ENCODE measurements at places on chromosomes 5 and 9.

GRCh38 chr9:25442526-25442925 is 235.7 kb downstream of the TUSC1 start:
- no peak for DNase-seq

GRCh38 chr5:151772846-151773561 is 1.2 kb downstream of the G3BP1 start:
- no peak for DNase-seq

GRCh38 chr9:91071184-91071990 is 269.8 kb downstream of the SYK start:
- DNase-seq, result no peak

DNA sequence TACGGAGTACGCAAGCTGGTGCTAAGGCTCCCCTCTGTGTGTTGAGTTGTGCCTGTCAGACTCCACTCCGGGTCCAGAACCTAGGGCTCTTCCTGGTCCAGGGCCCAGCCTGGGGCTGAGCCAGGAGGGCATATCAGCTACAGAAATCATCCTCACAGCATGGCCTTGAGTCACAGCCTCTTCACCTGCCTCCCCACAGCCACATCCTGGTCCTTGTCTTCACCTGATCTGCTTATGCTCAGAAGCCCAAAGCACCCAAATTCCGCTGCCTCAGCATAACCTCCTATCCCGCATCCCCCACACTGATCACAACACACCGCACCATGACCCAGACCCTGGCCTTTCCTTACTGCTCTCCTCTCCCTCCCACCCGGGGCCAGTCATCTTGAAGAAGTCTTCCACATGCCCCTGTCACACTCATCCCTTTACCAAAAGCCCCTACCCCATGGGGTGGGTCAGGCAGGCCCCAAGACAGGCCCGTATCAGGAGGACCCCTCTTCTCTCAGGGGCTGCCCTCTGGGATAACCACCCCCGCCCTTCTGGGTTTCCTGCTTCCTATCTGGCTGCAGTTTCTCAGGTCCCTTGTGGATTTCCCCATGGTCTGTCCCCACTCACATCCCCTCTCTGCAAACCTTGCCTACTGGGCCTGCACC is 1.3 kb upstream of the IL3 start:
- DNase-seq, result no peak

DNA sequence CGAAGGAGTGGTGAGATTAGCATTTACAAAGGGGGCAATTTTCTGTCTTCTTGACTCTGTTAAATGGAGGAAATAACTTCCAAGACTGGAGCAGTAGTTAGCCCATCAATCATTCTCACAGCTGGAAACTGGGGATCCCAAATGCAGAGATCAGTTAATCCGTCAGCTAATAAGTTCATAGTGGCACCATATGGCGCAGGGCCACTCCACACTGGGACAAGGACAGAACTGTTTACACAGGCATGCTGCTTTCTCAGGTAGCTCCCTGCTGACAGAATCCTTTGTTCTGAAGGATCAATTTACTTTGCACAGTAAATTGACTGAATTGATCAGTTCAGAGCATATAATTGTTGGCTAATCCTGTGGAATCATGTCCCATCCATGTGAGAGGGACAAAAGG is 395.7 kb downstream of the TMEM161B start:
- DNase-seq, result no peak

DNA sequence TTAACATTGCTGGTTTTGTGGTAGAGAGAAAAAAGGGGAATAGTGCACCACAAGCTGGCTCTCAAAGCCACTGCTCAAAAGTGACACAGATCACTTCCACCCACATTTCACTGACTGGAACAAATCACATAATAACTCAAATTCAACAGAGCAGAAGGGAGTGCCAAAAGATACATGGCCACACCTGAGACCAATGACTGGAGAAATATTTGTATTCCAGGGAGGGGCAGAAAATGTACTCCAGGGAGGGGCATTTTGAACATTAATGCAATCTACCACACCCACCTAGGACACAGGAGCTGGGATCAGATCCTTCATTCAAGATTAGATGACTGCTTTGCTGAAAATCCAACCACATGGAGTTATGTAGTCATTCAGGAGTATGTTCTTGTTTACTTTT is 44.8 kb upstream of the ALDOB start:
- DNase-seq, result no peak

GRCh38 chr5:159800131-159800840 is 116.0 kb upstream of the ADRA1B start:
- DNase-seq, result no peak

GRCh38 chr9:29311221-29311620 is 1737.9 kb upstream of the C9orf72 start:
- no peak for DNase-seq

DNA sequence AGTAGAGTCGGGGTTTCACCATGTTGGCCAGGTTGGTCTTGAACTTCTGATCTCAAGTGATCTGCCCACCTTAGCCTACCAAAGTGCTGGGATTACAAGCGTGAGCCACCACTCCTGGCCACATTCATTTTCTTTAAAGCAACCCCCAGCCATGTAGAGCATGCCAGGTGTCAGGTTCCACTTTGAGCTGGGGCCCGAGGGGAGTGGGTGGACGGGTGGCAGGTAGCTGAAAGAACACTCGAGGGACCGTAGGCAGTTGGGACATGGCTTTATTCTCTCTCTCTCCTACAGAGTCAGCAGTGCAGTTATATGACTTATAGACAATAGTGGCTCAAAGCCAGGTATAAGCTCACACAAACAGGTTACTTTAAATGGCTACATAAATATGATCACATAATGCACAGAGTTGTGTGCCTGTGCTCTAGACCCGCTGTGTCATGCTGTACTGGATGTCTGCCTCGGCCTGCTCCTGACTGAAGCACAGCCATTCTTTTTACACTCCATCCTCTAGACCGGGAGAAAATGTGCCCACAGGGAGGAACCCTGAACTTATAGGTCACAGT is 60.5 kb upstream of the FAM120A start:
- no peak for DNase-seq

DNA sequence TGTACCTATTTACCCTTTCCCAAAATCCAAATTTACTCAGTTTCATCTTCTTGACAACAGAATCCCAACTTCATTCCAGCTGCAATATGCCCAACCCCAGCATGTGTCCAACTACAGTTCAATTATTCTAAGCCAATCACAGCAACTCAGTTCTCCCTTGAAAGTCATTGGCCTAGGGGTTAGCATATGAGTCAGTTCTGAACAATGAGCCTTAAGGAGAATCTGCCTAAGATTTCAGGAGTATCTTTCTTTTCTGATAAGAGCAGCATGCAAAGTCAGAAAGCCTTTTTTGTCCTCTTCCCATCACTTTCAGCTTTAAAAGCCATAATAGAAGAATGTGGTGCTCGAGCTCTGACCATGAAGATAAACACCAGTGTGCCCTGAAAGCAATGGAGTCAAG is 44.4 kb upstream of the RASGRF2 start:
- DNase-seq, result no peak

DNA sequence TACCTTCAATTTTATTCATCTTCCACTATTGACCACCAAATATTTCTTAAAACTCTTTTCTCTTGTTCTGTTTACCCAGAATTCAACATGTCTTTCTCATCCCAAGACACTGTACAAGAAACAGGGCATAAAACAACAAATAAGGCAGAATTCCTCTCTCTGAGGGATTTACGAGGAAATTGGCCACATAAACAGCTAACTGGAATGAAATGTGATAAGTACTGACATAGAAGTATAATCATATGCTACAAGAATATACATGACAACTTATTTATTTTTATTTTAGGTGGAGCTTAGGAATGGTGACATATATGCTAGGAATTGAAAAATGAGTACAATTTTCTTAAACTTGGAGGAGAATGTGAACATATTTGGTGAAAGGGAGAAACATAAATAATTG is 48.8 kb upstream of the FBN2 start:
- no peak for DNase-seq

DNA sequence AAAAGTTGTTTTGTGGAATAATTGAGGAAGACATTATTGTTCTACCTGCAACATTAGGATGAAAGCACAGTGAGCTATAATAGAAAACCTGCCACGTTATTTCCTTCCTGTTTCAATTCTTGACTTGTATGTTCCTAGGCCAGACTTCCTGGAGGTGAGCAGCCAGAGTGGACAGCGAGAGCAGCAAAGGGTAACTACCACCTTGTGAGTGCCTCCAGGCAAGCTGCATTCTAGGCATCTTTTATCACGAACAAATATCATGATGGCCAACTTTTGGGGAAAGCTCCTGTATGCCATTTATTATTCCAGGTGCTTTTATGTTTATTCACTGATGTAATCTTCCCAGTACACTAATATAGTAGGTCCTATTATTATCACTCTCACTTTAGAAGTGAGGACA is 34.0 kb upstream of the ZSWIM6 start:
- no peak for DNase-seq

- DNase-seq, result no peak
These were observed 188.8 kb upstream of the GLRA1 start for GRCh38 chr5:152113401-152113800.

DNA sequence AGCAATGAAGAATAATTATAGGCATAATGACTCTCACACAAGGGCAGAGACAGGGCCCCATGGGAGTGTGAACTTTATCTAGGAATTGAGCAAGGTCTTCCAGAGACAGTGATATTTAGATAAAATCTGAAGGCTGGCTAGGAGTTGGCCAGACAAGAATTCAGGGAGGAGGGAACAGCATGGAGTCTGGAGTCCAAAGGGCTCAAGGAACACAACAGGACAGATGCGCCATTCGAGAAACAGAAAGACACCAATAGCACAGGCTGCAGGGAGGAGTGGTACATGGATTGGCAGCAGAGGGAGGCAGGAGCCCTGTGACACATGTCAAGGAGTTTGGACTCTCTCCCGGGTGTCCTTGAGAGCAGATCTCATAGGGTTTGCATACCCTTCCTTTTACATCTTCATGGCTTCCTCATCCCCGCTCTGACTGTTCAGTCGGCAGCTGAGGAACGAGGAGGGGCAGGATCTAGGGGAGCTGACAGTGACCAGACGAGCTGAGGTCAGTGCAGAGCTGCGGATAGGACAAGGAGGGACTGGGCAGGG is 64.0 kb upstream of the XPA start:
- DNase-seq, result no peak

GRCh38 chr5:17220469-17220868 is 3.0 kb downstream of the BASP1 start:
- DNase-seq, result no peak

GRCh38 chr5:6378766-6379103 is 388 bp upstream of the MED10 start:
- no peak for DNase-seq

DNA sequence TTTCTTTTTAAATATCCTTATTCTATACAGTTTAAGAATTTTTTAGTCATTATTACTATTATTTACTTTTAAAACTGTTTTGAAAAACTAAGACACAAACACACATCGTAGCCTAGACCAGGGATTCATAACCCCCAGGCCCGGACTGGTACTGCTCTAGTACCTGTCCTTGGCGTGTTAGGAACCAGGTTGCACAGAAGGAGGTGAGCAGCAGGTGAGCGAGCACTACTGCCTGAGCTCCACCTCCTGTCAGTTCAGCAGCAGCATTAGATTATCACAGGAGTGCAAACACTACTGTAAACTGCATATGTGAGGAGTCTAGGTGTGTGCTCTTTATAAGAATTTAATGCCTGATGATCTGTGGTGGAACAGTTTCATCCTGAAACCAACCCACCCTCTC is 357.0 kb downstream of the PTPRD start:
- DNase-seq, result no peak

GRCh38 chr9:77422969-77423368 is 225.2 kb downstream of the GNA14 start:
- DNase-seq, result no peak

GRCh38 chr5:150342583-150342982 is 14.9 kb upstream of the TCOF1 start:
- no peak for DNase-seq

DNA sequence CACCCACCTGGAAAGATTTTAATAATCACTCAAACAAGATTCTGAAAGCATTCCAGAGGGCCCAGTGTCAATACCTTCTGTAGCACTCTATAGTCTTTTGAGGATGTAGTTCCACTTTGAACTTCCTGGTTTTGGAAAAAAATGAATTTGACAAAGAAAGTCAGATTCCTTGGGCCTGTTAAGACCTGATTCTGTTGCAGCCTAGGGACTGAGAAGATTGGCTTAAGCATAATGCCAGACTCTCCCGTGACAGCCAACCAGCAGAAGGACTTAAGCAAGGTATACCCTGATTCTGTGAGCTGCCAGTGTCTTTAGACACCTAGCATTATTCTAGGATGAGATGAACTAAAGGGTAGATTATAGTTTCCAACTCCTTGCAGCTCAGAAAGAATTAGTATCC is 6.8 kb downstream of the SPINK5 start:
- DNase-seq, result no peak

DNA sequence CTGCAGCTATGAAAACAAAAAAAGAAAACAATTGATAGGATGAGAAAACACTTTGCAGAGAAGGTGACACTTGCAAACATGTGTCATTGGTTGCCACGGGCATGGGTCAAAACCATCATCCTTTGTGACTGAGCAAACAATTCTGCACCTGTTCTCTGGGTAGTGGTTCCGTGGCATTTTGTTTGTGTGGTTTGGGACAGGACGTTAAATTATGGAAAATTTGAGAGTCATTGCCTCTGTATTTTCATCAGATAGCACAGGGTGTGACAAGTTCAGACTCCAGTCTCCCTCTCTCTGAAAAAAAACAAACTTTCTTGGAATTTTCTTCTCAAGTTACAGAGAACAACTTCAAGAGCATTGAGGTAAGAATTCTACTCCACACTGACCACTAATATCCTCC is 113.4 kb upstream of the HMHB1 start:
- no peak for DNase-seq

DNA sequence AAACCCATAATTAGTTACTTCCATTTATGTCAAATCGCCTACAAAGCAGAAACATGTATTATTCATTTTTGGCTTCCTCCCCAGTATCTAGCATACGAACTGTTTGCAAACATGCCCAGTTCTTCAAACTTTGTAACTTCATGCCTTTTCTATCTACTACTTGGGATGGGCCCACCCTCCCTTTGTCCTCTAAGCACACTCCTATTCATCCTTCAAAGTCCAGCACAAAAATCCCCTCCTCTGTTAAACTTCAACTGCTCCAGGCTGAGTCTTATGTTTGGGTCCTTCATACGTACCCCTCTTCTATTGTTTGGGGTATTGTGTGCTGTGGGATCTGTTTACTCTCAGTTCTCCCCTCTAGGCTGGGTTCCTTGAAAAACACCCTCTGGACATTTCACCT is 55.5 kb downstream of the KCNIP1 start:
- no peak for DNase-seq

GRCh38 chr5:139190125-139190524 is 8.0 kb downstream of the SIL1 start:
- no peak for DNase-seq

- DNase-seq, result no peak
These were observed 2.0 kb upstream of the RICTOR start for GRCh38 chr5:39076101-39076756.

- DNase-seq, result no peak
These were observed 182.1 kb upstream of the TRIM32 start for GRCh38 chr9:116504893-116505480.

GRCh38 chr5:38451074-38451725 is 105.2 kb downstream of the LIFR start:
- DNase-seq, result no peak

DNA sequence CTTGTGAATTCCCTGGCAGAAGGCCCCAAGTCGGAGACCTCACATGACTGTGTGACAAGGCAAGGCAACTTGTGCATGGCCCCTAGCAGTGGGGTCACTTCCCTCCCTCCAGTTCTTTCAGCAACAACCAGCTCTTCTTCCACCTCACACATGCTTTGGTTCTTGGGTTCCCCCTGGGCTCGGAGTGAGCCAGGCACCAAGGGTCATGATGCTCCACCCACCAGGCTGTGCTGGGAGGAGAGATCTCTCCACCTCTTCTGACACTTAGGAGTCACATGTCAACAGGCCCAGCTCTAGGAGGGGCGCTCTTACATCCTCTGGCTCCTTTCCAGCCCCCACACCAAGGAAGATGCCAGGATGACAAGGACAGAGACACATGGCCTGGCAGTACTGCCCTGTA is 56.7 kb downstream of the CDH6 start:
- DNase-seq, result no peak
